Activated naive CD4-positive, alpha-beta T cell treated with anti-CD3 and anti-CD28 coated beads, Interleukin-2, amount 10 ng/mL, durations not matched to agents 5 hours and 36 hours (primary cell): ENCODE measurements at places on chromosomes 1 and 21. TPM values are rescaled to one million over a fixed set of nuclear protein-coding genes. Genes with fewer than 3 reads are reported as not detected.

C1QB gene
- not detected for total RNA-seq

C1QTNF12 gene
- 3.2 TPM for total RNA-seq

ERI3 gene
- 23.2 TPM for total RNA-seq

OR2M5 gene
- total RNA-seq, result not detected

DNAJC6 gene
- 1.3 TPM for total RNA-seq

KLHDC7A gene
- not detected for total RNA-seq

KIF14 gene
- total RNA-seq, result 23.9 TPM

CYP4Z1 gene
- total RNA-seq, result not detected

IL10 gene
- not detected for total RNA-seq

UTS2 gene
- total RNA-seq, result not detected

LAPTM5 gene
- total RNA-seq, result 591 TPM

KCNQ4 gene
- total RNA-seq, result 0.53 TPM

FAM78B gene
- total RNA-seq, result 0.22 TPM

KRTAP19-1 gene
- total RNA-seq, result not detected

STUM gene
- not detected for total RNA-seq

INAVA gene
- not detected for total RNA-seq

LCE2A gene
- not detected for total RNA-seq

SUSD4 gene
- 1.2 TPM for total RNA-seq

DYNLT5 gene
- not detected for total RNA-seq

TRIM46 gene
- 19.1 TPM for total RNA-seq

BMP8B gene
- 0.08 TPM for total RNA-seq

MDM4 gene
- total RNA-seq, result 103 TPM

ADCY10 gene
- not detected for total RNA-seq

CD1D gene
- total RNA-seq, result not detected

PDZK1IP1 gene
- total RNA-seq, result not detected

MAP1LC3C gene
- total RNA-seq, result not detected

CR1 gene
- total RNA-seq, result 0.13 TPM

NEXN gene
- total RNA-seq, result 2.0 TPM

G0S2 gene
- total RNA-seq, result 1.1 TPM

KIRREL1 gene
- not detected for total RNA-seq

OR2T12 gene
- total RNA-seq, result not detected

HSF2BP gene
- total RNA-seq, result 0.30 TPM

RPTN gene
- not detected for total RNA-seq

CFH gene
- total RNA-seq, result 1.4 TPM

GJA4 gene
- not detected for total RNA-seq

LTN1 gene
- total RNA-seq, result 27.3 TPM

TMEM79 gene
- 9.0 TPM for total RNA-seq

KRTAP10-6 gene
- total RNA-seq, result not detected

LCE3D gene
- total RNA-seq, result not detected

SPRR1B gene
- not detected for total RNA-seq

RPRD2 gene
- 38.3 TPM for total RNA-seq

LHX8 gene
- not detected for total RNA-seq

ADAM30 gene
- total RNA-seq, result not detected

GSTM2 gene
- total RNA-seq, result 20.9 TPM

KRTAP20-4 gene
- total RNA-seq, result not detected

DPT gene
- not detected for total RNA-seq

CRYBG2 gene
- total RNA-seq, result 0.87 TPM

DTL gene
- 44.8 TPM for total RNA-seq

TYW3 gene
- 20.2 TPM for total RNA-seq

SYNC gene
- not detected for total RNA-seq

AADACL4 gene
- not detected for total RNA-seq

ITLN1 gene
- total RNA-seq, result not detected

LCK gene
- total RNA-seq, result 449 TPM

TDRD10 gene
- total RNA-seq, result not detected

AVPR1B gene
- total RNA-seq, result not detected

CLDN17 gene
- total RNA-seq, result not detected

ZYG11A gene
- total RNA-seq, result 0.05 TPM
